Fibroblast of skin of left quadriceps (primary cell): ENCODE measurements at places on chromosomes 7 and 10.
A peak's percentile ranks its signal among the peaks of the same experiment; 100 is the strongest.

DNA sequence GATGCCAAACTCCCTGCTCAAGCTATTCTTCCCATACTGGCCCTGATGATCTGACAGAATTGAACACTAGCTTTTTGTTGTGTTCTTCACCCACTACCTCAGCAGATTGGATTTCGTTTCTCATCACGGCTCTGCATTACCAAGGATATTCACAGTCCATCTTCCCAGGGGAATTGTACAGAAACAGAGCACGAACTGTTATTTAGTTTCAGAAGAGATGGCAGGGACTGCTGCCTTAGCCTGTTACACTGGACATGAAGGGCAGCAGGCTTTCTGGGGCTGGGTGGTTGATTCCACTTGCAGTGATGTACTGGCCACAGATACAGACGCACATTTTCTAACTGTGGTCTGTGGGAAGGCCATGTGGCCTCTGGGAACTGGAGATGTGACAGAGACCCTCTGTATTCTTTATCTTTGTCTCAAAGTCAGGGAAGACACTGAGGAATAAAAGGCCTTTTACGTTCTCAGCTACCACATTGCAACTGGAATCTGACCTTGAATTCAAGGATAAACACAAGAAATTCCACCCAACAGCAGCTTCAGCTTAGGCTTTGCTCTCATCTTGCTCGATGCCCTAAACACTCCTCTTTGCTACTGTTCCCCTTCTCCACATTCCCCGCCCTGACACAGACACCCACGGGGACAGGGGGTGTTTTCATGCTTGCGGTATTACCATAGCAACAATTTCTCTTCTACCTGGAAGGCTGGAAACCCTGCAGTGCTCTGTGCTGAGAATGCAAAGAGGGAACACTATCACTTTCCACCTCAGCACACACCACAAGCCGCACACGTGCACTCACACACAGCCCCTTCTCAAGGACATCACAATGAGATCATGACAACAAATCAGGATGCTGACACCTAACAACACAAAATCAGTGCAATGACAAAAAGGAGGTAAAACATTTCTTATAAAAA is 81.7 kb downstream of the RNF216 start:
- DNase-seq = no peak

GRCh38 chr10:131830446-131831130 is 70.2 kb upstream of the PPP2R2D start:
- DNase-seq = no peak

- no peak for DNase-seq
Measured at GRCh38 chr7:4227105-4228010, 454.7 kb upstream of the FOXK1 start.

- DNase-seq = no peak
Measured at GRCh38 chr10:120749072-120749471, 102.1 kb upstream of the WDR11 start.

DNA sequence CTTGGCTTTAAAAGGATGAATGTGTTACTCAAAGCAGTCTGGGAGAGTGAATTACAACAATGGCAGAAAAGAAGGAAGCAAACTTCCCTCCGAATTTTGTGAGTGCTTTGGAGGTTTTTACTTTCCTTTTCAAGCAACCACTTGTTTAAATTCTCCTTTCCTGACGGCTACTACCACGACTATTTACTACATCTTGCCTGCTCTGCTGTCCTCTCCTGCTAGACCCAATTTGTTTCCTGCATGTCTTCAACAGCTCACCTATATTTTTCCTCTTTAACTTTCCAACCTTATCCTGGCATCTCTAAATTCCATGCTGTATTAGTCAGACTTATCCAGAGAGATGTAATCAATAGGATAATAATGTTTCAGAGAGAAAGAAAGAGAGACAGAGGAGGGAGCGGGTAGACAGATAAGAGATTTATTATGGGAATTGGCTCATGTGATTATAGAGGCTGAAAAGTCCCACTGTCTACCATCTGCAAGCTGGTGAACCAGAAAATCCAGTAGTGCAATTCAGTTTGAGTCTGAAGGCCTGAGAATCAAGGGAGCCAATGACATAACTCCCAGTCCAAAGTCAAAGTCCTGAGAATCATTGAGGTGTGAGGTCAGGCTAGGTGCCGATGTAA is 42.8 kb upstream of the SLC13A1 start:
- DNase-seq = no peak

DNA sequence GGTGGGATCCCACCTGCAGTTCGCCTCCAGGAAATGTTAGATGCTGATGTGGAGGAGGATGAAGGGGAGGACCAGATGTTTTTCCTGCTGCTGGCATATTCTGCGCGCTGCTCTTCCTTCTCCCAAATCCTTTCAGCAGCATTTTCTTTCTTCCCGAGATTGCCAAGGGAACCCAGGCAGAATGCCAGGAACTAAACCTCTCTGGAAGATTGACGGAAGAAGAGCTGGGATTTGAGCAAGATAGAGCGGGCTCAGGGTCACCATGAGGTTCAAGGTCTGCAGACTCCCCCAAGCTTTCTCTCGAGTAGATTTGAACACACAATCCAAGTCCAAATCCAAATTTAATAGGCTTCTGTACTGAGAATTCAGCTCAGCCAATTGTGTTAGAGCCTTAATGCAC is 345.2 kb upstream of the C7orf33 start:
- no peak for DNase-seq

DNA sequence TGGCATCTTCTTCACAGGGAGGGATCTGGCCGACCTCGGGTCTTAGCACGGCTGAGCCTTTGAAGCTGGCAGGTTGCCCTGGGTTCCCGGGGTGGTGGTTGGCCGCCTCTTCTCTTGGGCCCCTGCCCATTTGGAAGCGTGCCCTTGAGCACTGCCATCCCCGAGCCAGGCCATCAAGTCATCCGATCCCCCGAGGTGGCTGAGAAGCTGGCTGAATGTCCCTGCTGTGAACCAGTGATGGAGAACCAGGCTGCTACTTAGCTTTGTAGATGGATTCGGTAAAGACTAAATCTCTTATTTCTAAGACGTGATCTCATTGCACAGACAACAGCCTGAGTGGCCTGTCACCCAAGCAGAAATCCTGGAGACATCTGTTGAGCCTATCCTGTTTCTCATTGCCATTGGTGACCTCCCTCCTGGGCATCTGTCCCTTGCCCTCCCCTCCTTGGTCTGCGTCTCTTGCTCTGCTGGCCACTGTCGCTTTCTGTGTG is 74.3 kb downstream of the GRK5 start:
- DNase-seq = no peak

- no peak for DNase-seq
Measured at GRCh38 chr10:57699944-57700343, 567.8 kb downstream of the IPMK start.

DNA sequence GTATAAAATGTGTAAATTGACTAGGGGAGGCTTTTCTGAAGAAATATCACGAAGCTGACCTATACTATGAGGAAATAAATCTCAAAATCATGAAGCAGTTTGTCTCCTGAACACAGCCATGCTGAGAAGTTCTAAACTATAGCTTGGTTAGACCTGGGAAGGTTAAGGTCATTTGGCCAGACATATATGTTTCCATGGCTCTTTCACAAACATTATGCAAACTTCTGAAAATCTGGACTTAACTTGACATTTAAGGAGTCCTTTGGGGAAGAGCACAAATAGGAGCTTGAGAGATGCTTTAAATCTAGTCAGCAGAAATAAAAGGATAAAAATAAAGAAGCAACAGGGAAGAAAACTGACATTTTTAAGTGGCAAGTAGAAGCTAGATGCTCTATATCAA is 115.9 kb upstream of the MEOX2 start:
- DNase-seq = no peak

DNA sequence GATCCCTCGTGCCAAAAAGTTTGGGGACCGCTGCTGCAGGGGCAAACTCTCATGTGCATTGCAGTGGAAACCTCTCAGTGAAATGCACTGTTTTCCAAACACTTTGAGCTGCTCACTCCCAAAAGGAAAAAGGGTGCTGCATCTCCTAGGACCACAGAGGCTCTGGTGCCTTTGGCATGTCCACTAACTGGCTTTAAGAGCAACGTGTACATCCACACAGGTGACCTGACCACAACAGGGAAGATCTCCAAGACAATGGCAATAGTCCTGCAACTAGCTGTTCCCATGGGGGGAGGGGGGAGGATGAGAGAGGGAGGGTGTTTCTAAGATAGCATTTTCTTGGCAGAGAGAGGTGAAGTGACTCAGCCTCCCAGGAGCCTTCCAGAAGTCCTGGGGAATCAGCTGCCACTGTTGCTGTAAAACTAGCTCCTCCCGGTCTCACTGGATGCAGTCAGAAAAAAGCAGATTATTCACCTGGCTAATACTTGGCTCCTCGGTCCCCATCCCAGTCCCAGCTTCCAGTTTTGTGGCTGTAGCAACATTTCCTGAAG is 181.7 kb downstream of the HECW1 start:
- DNase-seq = peak; percentile 59

- no peak for DNase-seq
Measured at GRCh38 chr7:127751490-127752448, 99.8 kb downstream of the SND1 start.

- no peak for DNase-seq
Measured at GRCh38 chr10:54983255-54983654, 182.2 kb upstream of the PCDH15 start.

GRCh38 chr10:4373612-4374011 is 452.4 kb upstream of the AKR1E2 start:
- DNase-seq = no peak

DNA sequence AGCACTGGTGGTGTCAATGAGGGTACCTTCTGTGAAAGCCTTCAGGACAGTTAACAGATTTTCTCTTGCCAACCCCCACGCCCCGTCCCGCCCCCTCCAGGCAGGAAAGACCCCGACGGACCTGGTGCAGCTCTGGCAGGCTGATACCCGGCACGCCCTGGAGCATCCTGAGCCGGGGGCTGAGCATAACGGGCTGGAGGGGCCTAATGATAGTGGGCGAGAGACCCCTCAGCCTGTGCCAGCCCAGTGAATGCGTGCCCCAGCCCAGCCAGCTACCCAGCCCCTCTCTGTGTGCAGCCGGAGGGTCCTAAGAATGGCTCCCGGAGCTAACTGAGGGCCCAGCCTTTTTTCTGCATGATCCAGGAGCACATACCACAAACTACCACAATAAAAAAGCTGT is 713 bp upstream of the HOGA1 start:
- no peak for DNase-seq

DNA sequence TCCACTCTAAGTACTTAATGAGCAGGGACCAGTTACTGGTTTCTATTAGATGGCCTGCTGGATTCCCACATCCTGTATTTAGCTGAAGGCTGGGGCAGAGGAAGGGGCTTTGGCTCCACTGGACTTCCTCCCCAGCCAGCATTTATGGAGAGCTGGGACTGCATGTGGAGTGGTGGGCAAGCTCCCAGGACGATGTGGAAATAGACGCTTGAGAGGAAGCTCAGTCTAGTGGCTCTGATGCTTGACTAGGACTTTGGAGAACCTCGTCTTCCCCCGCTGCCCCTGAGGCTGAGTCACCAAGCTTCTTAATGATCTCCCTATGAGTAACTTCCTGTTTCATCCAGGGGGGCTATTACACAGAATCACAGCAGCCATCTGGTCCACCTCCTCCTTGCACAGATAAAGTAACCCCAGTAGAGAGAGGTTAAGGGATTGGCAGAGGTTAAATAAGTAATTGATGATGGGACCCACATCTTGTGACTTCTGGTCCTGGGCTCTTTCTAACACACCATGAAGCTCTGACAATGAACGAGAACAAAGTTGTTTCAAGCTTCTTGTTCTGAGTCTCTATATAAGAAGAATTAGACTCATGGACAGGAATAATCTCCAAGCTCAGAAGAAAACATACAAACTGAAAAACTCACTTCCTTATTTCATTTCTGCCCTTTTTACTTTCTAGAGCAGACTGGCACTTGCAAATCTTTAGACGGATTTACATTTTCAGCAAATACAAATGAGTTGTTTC is 126.2 kb downstream of the PRPF18 start:
- DNase-seq = peak; percentile 97

DNA sequence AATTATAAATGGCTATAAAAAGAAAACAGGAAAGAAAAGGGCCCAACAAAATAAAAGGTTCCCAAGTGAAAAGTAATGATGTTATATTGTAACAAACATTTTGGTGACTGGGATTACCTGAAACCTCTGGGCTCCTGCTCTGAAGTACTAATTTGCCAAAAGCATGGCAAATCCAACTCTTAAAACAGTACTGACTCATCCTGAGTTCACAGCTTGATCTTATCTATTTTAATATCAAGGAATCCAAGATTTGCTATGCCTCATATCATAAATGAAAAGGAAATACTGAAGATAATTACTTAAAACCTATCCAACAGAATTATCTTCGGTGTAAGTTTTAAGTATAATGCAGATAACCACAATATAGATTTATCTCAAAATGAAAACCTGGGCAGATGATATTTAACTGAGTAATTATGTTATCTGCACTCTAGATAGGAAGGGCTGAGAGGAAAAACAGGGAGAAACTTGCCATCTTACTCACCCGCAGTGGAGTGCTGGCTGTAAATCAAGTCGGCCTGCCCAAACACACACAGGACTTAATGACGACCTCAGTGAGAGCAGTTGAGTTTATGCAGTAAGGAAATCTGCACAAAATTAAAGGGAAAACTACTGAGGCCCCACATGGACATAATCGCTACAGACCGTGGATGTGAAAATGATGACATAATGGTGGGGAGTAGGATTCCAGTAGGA is 48.4 kb downstream of the MPP7 start:
- peak; percentile 51 for DNase-seq

DNA sequence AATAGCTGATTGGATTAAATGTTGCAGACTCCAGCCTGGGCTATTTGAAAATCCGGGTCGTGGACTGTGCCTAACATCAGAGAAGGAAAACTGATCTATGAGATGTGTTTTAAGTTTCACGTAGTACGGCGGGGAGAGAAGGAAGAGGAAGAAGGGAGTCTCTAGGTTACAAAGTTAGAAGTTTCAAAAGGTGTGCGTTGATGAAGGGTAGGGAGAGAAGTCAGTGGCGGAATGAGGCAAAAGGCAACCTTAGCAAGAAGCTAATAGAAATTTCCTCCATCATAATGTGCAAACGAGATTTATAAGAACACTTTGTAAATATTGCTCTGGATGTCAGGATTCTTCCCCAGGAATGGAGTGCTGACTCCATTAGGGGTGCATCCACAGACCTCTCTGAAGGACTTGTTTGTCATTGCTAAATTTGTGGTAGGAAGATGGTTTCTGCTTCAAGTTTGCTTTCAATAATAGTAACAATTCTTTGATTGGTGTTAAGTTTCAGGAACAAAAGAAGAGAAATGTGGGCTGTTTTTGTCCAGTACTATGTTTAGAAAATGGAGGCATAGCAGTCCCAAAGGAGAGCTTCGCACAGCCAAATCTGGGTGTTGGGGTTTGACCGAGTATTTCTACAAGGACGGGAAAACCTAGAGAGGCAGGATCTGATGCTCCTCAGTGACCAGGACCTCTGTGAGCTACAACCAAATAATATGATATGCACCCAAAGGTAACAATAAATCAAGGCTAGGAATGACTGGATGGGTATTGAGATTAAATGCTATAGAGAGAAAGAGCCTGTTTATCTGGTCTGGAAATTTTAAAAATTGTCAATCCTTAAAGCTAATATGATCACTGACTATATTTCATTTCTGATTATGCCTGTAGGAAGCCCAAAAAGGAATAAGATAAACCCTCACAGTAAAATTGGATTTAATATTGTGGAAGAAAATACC is 8.2 kb downstream of the TWIST1 start:
- DNase-seq = no peak

GRCh38 chr7:124633740-124634139 is 131.9 kb downstream of the GPR37 start:
- no peak for DNase-seq
